ENCODE measurements at places on chromosomes 1 and 21.

GRCh38 chr1:85274969-85275453, 1.4 kb downstream of the BCL10 start:
- no peak for DNase-seq

GRCh38 chr1:185512442-185512841, 195.4 kb upstream of the IVNS1ABP start:
- no peak for DNase-seq

DNA sequence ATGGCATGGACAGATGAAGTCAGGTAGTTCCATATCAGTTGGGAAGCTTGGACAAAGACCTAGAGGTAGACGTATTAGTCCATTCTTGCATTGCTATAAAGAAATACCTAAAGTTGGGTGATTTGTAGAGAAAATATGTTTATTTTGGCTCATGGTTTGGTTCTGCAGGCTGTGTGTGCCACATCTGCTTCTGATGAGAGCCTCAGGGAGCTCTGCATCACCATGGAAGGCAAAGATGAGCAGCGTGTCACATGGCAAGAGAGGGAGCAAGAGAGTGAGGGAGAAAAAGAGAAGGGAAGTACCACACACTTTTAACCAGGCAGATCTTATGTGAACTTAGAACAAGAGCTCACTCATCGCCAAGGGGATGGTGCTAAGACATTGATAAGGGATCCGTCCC, 9.0 kb downstream of the TSACC start:
- DNase-seq, result no peak

DNA sequence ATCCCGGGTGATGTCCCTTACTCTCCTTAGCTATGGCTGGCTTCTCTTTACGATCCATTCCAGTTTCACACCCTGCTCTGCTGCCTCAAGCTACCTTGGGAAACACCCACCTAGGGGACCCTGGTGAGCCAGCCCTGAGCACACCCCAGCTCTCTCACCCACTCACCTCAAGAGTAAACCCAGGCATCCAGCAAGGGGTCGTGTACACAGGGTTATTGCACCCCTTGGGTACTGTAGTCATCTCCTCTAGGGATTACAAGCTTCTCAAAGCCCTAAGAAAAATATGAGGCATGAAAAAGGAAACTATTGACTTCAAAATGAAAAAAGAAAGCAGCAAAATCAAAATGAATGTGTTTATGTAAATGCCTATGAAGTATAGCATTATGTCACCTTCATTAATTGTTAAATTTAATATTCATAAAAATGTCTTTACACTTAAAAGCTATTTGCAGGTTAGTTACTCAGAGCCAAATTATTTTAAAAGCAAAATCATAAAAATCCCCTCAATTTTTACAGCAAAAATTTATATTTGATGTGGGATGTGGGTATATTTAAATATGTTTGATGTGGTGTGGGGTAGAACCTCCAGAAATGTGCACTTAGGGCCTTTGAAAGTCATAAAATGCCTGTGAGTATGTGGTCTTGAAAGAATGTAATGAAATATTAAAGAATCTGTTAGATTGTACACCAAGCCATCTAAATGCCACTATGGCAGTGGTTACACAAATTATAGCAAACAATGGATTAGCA, 190.3 kb downstream of the C1orf94 start:
- no peak for DNase-seq

- no peak for DNase-seq
Observed at GRCh38 chr1:5599541-5599940, 392.7 kb downstream of the NPHP4 start.
